ENCODE measurements at places on chromosomes 1 and 21.

GRCh38 chr1:78255846-78256245, 210.1 kb downstream of the GIPC2 start:
- DNase-seq: no peak

- no peak for DNase-seq
Observed at GRCh38 chr21:43654806-43655489, 4.3 kb downstream of the HSF2BP start.

DNA sequence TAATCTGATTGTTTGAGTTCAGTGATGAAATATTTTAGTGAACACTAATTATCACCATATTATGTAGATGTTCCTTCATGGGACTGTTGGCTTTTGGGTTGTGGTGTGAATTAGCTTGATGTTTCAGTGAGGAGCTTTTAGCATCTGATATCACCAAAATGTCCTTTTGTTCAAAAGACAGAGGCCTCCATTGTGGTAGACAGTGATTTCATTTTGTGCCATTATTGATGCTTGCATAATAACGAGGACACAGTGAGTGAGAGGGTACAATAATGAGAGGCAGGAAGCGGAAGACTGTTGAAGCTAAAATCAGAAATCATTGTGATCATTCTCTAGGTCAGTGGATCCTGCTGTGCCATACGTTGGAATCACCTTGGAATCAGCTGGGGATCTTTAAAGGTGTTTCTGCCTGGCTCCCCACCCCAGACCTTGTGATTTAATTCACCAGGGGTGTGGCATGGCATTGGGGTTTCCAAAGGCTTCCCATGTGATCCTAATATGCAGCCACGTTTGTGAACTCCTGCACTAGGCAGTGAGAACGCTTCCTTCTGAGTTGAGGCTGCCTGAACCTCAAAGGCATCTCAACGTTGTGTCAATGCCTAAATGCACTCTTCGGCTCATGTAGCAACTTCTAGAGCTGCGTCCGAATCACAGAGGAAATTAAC, 82.1 kb upstream of the KIF1B start:
- no peak for DNase-seq

DNA sequence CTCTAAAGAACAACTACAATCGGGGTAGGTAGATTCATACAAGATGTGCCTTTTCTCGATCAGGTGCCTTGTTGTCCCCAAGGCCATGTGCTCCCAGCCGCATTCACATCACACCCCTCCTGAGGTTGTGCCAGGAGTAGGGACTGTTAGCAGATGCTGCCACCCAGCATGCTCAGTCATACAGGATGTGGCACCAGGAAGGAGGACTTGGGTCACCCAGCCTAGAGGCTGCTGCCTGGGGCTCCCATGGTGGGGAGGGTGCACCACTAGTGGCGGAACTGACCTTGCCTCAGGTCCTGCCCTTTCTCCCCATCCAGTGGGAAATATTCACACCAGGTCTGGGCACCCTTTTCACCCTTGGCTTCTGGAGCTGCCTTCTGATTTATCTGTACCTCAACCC, 8.3 kb downstream of the TEX35 start:
- DNase-seq: no peak

- DNase-seq: no peak
Observed at GRCh38 chr1:47212636-47213229, 19.3 kb downstream of the TAL1 start.

DNA sequence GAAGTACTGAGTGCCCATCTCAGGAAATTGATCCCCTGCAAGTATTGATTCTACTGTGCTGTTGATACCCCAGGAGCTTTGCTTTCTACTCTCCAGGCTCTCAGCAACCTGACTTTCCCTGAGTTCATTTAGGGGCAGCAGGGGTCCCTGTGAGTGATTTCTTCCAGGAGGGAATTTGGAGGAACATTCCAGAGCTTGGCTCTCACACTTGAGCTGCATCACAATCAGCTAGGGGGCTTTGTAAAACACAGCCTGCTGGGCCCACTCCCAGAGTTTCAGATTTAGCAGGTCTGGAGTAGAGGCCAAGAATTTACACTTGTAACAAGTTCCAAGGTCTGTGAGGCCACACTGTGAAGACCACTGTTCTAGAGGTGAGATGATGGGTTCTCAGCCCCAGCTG, 16.1 kb upstream of the ACTL8 start:
- no peak for DNase-seq

GRCh38 chr1:62841587-62842169, 57.7 kb downstream of the ATG4C start:
- peak; percentile 8 for DNase-seq

DNA sequence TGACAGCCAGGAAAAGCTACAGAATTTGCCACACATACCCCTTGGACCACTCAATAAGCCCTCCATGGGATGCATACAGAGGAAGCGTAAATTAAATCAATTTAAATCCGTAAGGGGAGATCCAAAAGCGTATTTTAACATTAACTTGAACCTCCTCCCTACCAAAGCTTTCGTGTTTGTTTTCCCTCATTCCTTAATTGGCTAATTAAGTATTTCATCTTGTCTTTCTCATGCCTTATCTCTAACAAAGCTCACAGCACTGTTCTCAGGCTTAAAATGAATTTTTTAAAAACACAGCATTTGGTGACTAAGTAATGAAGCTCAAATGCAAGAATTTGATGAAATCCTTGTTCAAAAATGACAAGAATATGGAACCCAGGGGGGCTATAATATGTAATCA, 3.1 kb downstream of the PTPN14 start:
- no peak for DNase-seq

- no peak for DNase-seq
Observed at GRCh38 chr1:46081206-46081605, 51.2 kb downstream of the PIK3R3 start.

DNA sequence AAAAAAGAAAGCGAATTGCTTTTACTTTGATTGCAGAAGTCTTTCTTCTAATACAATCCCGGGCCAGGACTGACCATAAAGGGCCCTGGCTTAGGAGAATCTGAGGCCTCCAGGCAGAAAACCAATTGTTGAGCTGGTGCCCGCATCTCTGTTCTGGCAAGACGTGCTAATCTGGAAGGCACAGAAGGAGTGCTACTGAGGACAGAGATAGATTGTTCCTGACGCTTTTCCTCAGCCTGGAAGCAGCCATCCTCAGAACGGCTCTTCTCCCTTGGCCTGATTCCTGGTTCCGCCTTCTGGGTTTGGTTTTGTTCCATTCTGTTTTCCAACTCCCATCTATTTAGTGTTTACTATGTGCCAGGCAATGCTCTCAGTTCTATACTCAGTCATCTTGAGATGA, 44.8 kb upstream of the SPOCD1 start:
- no peak for DNase-seq

DNA sequence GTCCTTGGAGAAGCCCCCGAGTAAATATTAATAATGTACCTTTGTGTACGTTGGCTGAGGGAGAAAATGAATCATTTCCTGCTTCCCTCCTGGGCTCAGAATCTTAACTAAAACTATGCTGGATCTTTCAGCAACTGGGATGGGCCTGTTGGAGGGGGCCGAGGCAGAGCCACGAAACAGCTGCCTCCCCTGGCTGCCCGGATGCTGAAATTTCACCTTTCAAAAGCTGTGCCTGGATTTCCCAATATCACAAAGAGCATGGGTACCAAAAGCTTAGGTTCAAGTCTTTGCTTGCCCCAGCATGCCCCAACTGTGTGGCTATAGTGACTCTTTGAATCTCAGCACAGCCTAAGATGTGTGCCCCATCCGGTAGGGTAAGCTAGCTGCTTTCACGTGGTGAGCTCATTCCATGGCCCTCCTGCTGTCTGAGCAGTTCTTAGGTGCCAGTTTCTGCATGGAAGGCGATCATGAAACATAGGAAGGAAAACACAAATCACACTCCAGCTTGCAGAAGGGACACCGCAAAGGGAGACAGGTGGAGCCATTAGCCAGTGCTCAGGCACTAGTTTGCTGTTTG, 473.5 kb downstream of the PTPRU start:
- no peak for DNase-seq

DNA sequence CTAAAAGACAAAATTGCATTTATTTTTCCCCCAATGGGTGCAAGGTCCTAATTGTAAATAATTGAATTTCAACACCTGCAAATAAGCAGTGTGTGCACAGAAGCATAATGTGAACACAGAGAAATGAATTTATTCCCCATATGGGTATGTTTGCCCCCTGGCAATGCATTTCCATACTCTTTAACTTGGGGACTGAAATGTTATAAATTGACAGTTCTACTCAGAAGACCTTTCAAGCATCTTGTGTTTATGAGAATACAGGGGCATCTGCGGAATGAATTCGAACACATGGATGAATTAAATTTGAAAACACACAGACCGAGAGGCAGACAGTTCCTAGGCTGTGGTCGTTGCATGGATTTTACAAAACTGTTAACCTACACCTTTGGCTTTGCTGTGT, 3.5 kb downstream of the PBX1 start:
- no peak for DNase-seq

DNA sequence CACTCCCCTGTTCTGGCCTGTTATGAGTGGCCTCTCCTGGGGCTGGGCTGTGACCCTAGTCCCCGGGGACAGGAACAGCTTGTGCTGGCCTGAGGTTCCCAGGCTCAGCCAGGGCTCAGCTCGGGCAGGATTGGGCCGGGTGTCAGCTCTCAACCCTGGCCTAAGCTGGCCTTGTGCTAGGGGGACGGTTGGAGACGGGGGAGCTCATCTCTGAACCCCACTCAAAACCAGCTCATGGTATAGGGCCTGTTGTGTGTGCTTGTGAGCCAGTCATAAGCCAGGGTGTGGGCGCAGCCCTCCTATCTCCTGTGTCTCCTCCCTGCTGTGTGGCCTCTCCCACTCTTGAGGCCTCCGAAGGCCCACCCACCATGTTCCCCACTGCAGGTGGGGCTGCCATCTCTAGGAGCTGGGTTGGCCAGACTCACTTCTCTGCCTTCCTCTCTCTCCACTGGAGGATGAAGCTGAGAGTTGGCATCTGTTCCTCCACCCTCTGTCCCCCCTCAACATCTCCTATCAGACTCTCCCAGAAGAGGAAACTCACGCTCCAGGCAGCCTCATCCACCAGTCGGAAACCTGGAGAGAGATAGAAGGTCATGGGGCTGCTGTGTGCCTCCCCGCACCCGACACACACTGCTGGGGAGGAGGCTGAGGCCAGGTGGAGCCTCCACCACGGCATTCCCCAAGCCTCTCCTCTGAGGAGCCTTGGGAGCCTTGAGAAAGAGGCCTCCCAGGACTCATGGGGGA, 1.4 kb downstream of the PEAR1 start:
- DNase-seq: no peak

DNA sequence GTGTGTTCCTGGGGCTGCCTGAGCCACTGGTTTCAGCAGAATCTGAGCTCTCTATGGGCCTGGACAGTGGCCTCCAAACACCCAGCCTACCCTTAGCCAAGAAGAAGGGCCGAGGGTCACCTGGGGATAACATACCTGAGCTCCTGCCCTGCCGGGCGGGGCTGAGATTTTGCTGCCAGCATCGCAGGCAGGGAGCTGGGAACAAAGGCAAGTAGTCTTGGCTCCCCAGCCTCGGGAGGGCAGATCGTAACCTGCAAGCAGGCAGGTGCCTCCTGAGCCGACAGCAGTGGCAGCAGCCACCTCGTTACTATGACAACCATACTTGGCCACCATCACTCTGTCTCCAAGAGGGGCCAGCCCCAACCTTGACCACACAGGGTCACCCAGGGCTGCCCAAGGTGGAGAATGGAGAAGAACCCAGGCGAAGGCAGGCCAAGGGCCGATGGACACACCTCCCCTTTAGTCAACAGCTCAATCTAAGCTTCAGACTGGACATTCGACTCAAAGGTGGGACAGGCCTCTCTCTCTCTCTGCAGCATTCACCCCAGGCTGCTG, 54.6 kb downstream of the TOMM20 start:
- DNase-seq: no peak

GRCh38 chr1:167515893-167516321, 2.4 kb downstream of the CD247 start:
- no peak for DNase-seq

- DNase-seq: no peak
Observed at GRCh38 chr1:174769961-174770549, 229.7 kb upstream of the CACYBP start.

DNA sequence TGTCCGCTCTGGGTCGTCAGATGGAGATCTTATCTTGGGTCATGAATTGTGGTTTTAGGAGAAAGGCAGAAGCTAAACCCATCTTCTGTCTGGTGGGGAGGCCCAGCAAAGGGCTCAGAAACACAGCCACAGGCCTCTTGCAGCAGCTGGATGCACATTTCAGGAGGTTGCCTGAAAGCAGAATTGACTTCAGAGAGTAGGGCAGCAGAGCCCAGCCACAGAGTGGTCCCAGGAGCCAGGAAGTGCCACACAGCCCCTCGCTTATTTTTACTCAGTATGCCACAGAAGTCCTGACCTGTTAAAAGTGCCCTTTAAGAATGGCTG, 8.3 kb upstream of the RIPK4 start:
- DNase-seq: no peak

DNA sequence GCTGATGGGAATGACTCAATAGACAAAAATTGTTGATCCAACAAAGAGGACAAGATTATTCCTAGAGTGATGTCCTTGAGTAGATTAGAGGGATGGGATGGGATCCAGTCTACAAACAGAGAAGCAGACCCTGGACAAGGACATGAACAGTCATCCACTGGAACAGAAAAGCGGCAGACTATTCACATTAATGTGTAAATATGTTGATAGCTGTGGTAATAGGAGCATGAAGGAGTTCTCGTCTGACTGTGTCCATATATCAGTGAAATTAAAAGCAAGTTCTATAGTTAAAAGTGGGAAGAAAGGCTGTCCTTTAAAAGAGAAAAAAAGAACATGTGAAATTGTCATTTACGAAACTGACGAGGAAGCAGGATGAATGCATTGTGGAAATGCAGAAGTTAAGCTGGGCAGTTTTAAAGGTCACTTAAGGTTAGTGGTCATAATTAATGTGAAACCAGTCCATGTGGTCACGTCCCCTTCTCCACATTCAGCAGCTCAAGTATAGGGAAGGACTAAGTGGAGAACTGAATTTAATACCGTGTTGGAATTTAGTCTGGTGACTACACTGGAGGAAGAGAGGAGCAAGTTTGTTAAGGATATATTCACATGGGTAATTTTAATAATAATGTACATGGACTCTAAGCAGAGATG, 62.1 kb downstream of the PIK3R3 start:
- no peak for DNase-seq

- no peak for DNase-seq
Observed at GRCh38 chr1:17351598-17352324, 20.2 kb upstream of the PADI6 start.

DNA sequence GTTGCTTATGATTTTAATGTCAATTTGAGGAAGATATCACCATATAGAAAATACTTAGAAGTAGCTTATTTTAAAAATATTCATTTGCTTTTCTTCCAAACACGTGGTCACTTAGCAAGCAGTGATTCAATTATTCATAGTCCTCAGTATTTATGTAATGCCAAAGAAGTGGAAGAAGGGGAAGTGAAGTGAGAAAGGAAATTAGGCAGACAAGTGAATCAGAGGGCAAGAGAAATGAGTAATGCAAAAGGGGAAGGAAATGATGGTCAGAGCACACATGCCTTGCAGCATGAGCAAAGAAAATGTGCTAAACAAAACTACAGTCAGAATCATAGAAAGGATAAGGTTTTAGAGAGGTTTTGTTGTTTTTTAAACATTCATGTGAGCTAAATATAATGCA, 31.8 kb downstream of the SDCCAG8 start:
- peak; percentile 25 for DNase-seq

Data from GM19239 (cell line).